ENCODE measurements at places on chromosomes 4 and X.

GRCh38 chrX:111955901-111956300, 79.9 kb downstream of the TRPC5OS start:
- no peak for DNase-seq

DNA sequence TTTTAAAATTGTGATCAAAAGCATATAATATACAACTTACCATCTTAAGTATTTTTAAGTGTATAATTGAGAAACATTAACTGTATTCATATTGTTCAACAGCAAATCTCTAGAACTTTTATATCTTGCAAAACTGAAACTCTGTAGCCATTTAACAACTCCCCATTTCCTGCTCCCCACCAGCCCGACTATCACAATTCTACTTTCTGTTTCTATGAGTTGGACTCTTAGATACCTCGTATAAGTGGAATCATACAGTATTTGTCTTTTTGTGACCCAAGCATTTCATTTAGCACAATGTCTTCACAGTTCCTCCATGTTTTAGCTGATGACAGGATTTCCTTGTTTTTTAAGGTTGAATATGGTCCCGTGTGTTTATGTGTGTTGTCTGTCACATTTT, 106.0 kb downstream of the LRBA start:
- no peak for DNase-seq

DNA sequence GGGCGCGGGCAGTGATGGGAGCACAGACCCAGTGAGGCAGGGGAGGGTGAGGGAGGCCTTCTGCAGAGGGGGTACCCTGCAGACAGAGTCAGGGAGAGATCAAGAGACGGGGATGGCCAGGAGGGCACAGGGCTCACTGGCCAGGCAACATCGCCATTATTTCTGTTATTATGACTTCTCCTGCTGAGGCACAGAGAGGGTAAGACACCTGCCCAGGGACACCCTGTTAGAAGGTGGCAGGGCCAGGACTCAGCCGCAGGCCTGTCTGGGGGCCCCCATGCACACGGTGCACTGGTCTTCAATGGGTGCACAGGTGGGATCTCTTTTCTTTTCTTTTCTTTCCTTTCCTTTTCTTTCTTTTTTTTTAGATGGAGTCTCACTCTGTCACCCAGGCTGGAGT, 15.8 kb downstream of the BLOC1S4 start:
- no peak for DNase-seq

DNA sequence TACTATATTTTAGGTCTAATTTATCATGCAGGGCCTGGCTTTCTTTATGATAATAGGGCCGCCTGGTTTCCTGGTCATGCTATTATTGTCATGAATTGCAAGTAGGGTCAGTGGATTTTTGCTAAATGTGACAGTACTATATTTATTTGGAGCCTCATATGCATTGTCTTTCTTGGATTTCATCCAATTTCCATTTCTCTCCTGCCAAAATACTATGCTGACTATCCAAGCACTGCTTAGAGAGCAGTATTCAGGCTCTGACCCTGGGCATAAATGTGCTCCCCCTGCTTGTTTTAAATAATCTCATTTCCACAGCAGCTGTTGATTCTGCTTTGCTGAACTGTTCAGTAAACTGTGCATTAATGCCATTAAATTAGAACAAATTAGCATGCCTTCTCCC, 269.3 kb downstream of the GPM6A start:
- DNase-seq, result no peak
